Smooth muscle cell of the pulmonary artery (primary cell): ENCODE measurements at places on chromosomes 2 and 18. TPM values are rescaled to one million over a fixed set of nuclear protein-coding genes. Genes with fewer than 3 reads are reported as not detected.

Gene LRRC30
- not detected in 2 replicates for total RNA-seq

Gene HNRNPLL
- 34.0 and 40.3 TPM in 2 replicates for total RNA-seq

Gene EGR4
- not detected in 2 replicates for total RNA-seq

Gene TANK
- 53.8 and 81.3 TPM in 2 replicates for total RNA-seq

Gene FLACC1
- total RNA-seq: 1.3 and 2.5 TPM in 2 replicates

Gene GALR1
- not detected in 2 replicates for total RNA-seq

Gene ACSL3
- 109 and 115 TPM in 2 replicates for total RNA-seq

Gene SGPP2
- not detected in 2 replicates for total RNA-seq

Gene MTERF4
- 31.3 and 38.3 TPM in 2 replicates for total RNA-seq

Gene GRHL1
- total RNA-seq: 0.20 and 0.33 TPM in 2 replicates

Gene SOX11
- 0.03 and 0.52 TPM in 2 replicates for total RNA-seq

Gene REEP1
- total RNA-seq: 0.07 and 0.33 TPM in 2 replicates

Gene SATB2
- total RNA-seq: 9.8 and 11.7 TPM in 2 replicates

Gene CRYBA2
- not detected in 2 replicates for total RNA-seq

Gene MOGAT1
- total RNA-seq: not detected in 2 replicates

Gene YIPF4
- 29.1 and 31.7 TPM in 2 replicates for total RNA-seq

Gene PLCD4
- total RNA-seq: 2.0 and 2.5 TPM in 2 replicates

Gene DCTN1
- 191 and 217 TPM in 2 replicates for total RNA-seq

Gene TUBA3E
- not detected in 2 replicates for total RNA-seq
